Gastroesophageal sphincter (tissue), 4 donors: ENCODE measurements at places on chromosomes 6 and 20.

DNA sequence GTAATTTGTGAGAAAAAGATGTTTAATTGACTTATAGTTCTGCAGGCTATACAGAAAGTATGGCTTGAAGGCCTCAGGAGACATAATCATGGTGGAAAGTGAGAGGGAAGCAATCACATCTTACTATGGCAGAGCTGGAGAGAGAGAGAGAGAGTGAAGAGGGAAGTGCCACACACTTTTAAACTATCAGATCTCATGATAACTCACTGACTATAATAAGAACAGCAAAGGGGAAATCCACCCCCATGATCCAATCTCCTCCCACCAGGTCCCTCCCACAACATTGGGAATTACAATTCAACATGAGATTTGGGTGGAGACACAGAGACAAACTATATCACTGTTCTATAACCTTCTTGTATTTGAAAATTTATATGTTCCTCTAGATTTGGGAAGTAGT is 117.2 kb upstream of the BMP5 start:
- no peak for ATAC-seq

DNA sequence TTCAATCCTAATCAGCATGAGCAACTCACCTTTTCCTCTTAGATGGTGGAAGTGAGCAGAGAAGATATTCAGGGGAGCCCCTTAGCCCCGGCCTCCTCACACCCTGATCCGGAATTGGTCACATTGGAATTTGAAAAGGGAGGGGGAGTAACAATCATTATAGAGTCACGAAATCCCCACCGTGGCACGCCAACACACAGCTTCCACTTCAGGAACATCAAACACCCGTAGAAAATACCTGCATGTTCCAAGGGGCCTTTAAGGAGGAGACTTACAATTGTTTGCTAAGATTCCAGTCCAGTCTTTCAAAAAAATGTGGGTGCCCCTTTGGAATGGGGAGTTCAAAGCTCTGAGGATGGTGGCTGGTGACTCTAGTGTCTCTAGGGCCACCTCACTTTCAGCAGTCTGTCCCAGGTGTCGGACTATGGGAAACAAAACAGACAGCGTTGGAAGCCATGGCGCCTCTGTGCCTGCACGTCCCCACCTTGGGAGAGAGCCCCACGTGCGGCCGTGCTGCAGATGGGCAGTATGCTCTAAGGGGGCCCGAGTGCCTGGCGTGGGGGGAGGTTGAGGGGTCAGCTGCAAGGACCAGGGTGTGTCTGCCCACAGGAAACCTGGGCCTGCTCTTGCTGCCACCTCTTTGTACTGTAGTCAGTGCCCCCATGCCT is 2.4 kb downstream of the CD93 start:
- no peak for ATAC-seq

- ATAC-seq = no peak
Measured at GRCh38 chr6:142913036-142913510, 31.9 kb downstream of the HIVEP2 start.

- ATAC-seq = no peak
Measured at GRCh38 chr6:17884498-17885478, 102.6 kb downstream of the KIF13A start.

DNA sequence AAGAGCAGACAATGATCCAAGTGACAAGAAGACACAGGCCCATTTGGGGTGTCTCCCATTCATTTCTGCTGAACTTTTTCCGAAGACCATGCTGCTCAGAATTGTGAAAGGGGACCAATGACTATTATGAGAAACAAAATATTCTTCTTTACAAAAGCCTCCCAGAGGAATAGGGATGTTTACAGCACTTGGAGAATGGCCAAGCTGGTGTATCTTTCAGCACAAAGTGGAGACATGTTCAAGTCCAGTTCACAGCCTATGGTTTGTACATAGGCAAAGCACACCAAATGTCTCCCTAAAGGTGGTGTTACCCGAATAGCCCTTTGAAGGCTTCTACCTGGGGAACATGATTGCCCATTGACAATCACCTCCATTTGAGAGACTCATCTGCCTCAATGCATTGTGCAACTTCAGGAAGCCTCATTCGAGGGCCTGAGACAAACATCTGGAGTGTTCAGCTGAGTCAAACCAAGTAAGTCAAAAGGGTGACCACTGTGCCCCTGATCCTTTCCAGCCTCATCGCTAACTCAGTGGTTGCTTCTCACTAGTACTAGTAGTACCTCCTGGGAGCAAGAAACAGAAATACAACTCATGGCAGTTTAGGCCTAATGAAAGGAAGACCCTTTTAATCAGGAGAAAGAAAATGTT is 451.0 kb upstream of the MARCKS start:
- ATAC-seq = no peak

GRCh38 chr6:113306552-113307145 is 550.5 kb upstream of the MARCKS start:
- ATAC-seq = peak; percentile 55

GRCh38 chr6:15496345-15497131 is 166.3 kb downstream of the DTNBP1 start:
- ATAC-seq = no peak
